ENCODE measurements at places on chromosomes 6 and 20. TPM values are rescaled to one million over a fixed set of nuclear protein-coding genes. Genes with fewer than 3 reads are reported as not detected.

Gene SPDEF
- total RNA-seq: not detected

Gene C6orf58
- total RNA-seq: not detected

Gene ARFGEF3
- total RNA-seq: 3.9 TPM

Gene SIRPD
- not detected for total RNA-seq

Gene LKAAEAR1
- total RNA-seq: not detected

Data from mesangial cell (primary cell).